Activated naive CD8-positive, alpha-beta T cell treated with anti-CD3 and anti-CD28 coated beads, Interleukin-2, amount 50 U/mL, for 16 hours (primary cell): ENCODE measurements at places on chromosomes 7 and 10.

GRCh38 chr10:98033515-98033914, 3.1 kb upstream of the CRTAC1 start:
- no peak for DNase-seq

DNA sequence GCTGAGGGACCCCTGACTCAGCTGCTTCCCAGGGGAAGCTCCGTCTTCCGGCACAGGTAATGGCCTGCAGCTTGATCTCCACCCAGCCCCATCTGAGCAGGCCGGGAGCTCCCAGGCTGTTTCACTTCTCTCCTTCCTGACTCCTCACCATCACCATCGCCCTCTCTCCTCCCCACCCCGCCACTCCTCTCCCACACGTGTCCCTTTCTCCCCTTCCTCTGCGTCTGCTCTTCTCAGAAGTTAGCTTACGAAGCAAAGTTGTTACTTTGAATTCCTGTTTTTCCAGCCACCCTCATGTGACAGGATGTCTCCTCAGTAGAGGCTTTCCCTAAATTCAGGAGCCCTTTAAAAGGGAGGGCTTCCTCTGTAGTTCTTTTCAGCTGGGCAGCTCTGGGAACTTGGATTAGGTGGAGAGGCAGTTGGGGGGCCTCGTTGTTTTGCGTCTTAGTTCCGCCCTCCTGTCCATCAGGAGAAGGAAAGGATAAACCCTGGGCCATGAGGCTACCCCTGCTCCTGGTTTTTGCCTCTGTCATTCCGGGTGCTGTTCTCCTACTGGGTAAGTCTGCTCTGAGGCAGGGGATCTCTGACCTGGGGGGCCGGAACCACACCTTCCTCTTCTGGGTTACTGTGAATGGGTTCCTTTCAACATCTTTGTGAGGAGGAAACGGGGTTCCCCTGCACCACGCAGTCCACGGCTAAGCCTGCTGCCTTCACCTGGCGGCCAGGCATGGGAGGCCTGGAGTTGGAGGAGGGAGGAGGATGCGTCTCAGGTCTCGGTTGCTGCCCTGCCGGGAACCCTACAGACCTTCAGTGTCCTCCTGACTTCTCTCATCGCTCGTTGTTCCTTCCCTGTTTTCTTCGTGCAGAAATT, at the start of gene MRC1:
Gene MRC1 (plus strand): TSS at position 378 of the 871 bp plus-strand sequence. CDS start 118 bp downstream, at position 496.
- DNase-seq, result no peak

- DNase-seq, result no peak
These were observed 196.9 kb upstream of the RHOBTB1 start for GRCh38 chr10:61140765-61141392.

- no peak for DNase-seq
These were observed 55.2 kb downstream of the DOCK4 start for GRCh38 chr7:112150823-112151641.

DNA sequence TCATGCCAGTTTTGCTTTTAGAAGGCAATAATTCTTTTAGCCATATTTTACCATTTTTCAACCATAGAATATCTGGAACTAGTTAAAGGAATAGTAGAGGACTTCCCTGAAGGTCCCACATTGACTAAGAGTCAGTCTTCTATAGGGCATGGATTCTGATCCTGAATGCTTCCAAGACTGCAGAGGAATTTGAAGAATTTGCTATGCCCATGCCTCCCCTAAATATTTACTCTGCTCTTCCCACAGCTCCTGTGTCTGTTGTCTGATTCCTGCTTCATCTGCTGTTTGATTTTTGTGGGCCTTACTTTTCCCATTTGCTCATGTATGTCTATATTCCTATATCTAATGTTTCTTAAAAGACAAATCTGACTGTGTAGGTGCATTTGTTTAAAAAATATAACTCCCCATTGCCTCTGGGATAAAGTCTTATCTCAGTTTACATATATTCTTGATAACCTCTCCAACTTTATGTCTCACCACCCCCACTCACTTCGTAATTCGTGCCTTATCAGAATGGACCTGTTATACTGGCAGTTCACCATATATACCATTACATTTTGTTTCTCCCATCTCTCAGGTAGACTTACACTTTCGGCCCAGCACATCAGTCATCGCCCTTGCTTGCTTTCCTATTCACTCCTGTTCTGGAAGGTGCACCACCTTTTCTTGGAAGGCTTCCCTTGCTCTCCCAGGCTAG, 33.9 kb downstream of the LRRC4 start:
- DNase-seq, result no peak

GRCh38 chr7:26073041-26073440, 79.0 kb upstream of the NFE2L3 start:
- DNase-seq, result no peak

DNA sequence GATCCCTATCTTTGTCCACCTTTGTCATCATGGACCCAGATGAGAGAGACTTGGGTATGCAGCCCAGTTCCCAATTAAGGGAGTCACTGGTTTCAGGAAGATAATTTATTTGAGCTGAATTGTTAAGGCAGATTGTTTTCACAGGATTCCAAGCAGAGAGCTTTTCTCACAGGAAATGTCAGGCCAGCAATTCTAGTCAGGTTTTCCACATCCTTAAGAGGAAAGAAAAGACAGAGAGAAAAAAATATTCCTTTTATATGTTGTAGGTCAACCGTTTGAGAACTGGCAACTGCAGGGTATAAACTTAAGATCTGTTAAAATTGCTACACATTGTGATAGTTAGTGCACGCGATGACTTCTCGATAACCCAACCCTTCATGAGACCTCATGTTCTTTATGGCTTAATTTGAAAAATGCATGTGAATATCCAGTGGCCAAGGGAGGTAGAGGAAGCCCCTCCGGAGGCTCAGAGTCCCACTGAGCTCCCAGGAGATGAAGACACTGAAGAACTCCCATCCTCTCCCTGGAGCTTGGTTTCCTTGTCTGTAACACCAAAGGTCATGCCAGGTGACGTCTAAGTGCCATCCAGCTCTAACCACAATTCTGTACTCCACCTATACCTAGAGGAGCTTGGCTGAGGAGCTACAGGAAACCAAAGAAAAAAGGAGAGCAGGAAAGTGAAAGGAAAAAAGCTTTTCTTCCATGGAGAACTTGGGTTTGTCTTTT, 45.6 kb downstream of the MINDY4 start:
- no peak for DNase-seq

- DNase-seq, result no peak
These were observed 317.1 kb downstream of the WDR37 start for GRCh38 chr10:1373287-1373686.

DNA sequence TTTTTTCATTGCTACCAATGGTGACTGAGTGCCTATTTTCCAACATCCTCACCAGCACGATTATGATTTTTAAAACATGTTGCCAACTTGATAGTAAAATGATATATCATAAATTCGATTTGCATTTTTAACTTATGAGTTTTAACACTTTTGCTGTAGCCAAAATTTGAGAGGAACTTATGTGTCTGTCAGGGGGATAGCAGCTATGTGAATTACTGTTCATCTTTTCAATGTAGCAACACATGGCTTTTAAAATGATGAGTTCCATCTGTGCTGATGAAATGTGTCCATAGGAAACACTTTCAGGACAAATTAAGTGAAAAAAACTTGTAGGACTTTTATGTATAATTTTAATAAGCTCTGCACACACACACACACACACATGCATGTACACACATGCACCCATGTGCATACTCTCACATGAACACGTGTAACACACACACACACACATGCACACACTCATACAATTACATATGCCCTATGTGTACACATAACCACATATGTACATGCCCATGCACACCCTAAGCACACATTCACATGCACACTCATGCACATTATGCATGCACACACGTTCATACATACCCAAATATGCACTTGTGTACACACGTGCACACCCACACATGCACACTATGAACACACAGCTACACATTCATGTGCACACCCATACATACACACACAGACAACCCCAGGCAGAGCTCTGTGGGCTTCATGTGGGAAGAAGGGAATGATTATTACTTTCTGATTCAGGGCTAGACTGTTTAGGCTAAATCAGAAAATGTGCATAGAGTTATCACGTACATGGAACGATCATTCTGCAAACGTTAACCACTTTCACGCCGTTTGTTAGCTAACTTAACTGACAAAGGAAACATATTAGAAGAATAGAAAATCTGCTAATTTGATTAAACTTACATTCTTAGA, 68.9 kb downstream of the C10orf143 start:
- no peak for DNase-seq

DNA sequence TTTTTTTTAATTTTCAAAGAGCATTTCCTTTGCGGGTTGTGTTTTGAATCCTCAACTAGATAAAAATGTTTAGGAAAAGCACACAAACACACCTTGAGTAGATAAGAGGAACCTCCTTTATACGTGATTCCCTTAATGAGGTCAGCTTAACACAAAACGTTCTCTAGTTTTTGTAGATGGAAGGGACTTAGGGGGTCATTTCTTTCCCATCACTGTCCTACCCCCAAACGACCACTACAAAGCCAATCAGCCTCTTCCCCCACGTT, 1.2 kb downstream of the SUV39H2 start:
- DNase-seq, result no peak

- DNase-seq, result no peak
These were observed 15.7 kb downstream of the LRRTM3 start for GRCh38 chr10:66941491-66941890.

DNA sequence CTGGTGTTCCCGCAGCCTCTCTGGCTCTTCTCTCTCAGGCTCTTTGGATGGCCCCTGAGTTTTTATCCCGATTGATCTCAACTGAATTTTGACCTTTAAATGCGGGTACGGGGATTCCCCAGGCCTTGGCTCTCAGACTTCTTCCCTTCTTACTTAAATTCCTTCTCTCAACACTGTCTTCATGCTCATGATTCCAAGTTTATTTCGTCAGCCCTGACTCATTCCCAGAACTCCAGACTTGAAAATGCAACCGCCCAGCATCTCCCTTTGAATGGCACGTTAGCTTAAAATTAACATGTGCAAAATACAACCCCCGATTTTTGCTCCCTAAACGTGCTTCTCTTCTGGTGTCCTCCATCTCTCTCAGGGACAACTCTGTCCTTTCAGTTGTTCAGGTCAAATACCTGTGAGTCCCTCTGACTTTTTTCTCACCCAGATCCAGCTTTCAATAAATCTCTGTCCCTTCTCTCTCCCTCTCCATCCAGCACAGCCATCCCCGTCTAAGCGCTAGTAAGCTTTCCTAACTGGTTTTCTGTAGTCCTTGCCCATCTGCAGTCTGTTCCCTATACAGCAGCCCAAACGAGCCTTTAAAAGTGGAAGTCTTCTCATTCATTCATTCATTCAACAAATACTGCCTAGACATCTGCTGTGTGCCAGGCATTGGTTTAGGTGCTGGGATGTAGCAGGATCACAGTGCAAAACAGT, 7.1 kb downstream of the HECW1 start:
- DNase-seq, result no peak

DNA sequence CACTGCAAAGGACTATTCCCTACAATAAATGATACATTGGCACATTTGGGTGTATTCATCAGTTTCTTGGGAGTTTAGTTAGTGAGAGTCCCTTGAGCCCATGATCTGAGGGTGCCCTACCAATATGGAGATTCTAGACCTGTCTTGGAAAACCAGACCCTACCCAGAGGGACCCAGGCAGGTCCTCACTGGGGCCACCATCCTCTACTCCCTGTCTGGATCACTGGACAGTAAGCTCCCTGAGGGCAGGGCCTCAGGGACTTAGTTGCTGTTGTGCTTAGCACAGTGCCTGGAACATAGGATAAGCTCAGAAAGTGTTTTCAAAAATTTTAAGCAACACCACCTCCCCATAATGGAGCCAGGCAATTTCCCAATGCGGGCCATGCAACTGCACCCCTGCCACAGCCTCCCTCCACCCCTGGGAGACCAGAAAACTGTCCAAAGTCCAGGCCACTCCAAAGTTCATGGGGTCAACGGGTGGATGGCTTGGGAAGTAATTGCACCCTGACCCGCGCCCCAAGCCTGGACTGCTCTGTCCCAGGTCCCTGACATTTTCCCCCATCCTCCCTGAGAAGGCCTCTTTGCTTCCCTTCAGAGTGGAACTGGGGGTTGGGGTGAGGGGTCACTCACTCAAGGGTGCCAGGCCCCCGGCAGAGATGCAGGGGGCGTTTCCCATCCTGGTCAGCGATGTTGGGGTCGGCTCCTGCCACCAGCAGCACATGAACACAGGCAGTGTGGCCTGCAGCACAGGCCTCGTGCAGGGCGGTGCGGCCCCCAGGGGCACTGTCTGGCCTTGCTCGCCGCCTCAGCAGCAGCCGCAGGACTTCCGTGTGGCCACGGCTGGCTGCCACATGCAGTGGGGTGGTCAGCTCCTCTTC, 1.0 kb downstream of the ASB10 start:
- no peak for DNase-seq

DNA sequence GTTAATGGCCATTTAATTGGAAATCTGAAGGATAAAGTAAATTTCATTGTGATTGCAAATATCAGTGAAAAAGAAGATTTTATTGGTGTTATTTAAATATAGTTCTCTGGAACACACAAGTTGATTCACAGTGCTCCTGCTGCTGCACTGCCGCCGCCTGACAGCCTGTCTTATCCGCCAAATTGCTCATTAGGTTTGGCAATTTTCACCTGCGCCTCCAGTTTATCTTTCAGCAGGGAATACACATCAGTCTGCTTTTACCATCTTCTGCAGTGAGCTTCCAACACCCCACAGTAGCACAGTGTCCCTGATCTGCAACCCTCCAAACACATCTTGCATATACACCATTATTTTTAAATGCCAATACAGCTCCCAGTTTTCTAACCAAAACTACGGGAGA, 308.3 kb downstream of the PARD3 start:
- no peak for DNase-seq

- DNase-seq, result no peak
These were observed 222.0 kb upstream of the C7orf33 start for GRCh38 chr7:148368562-148368961.

DNA sequence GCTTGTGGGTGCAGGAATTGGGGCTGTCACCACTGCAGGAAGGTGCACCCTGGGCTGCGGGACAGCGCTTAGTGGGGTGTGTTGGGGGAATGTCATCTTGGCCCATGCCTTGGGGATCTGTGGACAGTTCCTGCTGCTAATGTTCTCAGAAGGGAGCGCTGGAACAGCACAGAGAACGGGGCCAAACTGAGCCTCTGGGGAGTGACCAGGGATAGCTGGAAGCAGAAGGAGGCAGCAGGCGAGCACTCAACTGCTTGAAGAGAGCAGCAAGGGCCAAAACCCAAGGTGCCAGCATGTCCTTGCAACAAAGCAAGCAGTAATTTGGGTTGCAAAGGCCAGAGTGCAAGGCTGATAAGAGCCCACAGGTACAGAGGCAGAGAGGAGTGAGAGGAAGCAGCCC, 31.3 kb upstream of the WDFY4 start:
- no peak for DNase-seq

DNA sequence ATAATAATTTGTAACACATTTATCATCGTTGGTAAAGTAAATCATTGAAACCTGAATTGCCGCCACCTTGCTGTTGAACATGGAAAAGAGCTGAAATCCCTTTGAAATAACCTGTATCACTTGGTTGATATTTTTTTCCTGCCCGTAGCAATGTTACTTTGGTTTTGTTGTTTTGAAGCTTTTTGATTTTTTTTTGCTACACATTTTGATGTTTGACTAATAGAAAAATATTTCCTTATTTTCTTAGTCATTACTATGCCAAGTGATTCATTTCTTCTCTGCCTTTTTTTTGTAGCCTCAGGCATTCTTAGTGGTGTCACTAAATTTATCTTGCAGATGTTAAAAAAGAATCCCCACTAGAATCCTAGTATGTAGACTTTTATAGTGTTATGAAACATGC, 235.1 kb upstream of the MEOX2 start:
- no peak for DNase-seq

- DNase-seq, result no peak
These were observed 493 bp downstream of the ZMIZ2 start for GRCh38 chr7:44748948-44749731.

- no peak for DNase-seq
These were observed 59.4 kb upstream of the NAMPT start for GRCh38 chr7:106344211-106344610.
